ENCODE measurements at places on chromosomes 13 and 19.

GRCh38 chr13:23673354-23673753, 103.1 kb downstream of the TNFRSF19 start:
- DNase-seq, result no peak

GRCh38 chr13:78674638-78675037, 15.7 kb upstream of the OBI1 start:
- no peak for DNase-seq

GRCh38 chr13:36362251-36362650, 16.1 kb upstream of the SPART start:
- DNase-seq, result no peak

- no peak for DNase-seq
Observed at GRCh38 chr13:98386637-98387036, 190.3 kb downstream of the STK24 start.

DNA sequence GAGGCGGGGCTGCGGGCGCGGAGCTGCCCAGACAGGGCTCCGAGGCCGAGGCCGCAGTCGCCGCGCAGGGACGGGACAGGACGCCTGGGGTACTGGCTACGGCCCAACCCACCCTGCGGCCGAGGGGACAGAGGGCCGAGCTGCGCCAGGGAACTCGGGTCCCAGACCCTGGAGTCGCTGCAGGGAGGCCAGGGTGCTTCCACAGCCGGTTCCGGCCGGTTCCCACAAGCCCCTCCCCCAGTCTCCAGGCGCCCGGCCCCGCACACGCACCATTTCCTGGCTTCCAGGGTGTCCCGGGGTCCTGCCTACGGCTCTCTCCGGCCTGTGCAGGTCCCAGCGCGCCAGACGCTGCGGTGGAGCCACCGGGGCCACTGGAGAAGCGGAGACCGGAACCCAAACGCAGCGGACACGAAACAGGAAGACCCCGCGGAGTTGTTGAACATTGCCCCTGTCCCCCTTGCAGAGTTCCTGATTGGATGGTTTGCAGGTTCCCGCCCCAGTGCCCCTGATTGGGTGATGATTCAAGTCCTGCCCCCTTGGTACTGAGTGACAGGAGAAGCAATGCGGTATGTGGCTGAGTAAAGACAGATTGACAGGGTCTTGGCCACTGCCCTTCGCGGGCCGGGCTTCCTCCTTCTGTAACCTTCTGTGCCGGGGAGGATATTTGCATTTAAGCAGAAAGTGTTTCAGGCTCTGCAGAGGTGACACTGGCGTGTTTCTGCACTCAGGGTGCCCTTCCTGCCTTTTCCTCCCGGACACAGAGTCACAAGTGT, at the start of gene ZNF564:
Gene ZNF564, minus strand, starts transcription at position 423 of the 773 bp plus-strand sequence. Its CDS starts 150 bp downstream, at position 273.
- DNase-seq, result peak; percentile 99

- DNase-seq, result no peak
Observed at GRCh38 chr19:41307954-41308449, 2.0 kb upstream of the CCDC97 start.

- no peak for DNase-seq
Observed at GRCh38 chr13:59374691-59375090, 789.0 kb downstream of the DIAPH3 start.

GRCh38 chr13:35838356-35838755, 292.8 kb downstream of the DCLK1 start:
- no peak for DNase-seq

GRCh38 chr19:39125554-39126311, at the start of gene PAK4:
PAK4 (plus strand) TSS chr19:39125786; CDS start chr19:39169554, 43,768 bp downstream.
- peak; percentile 97 for DNase-seq

GRCh38 chr13:78192716-78193115, 274.1 kb upstream of the EDNRB start:
- DNase-seq, result no peak

- DNase-seq, result no peak
Observed at GRCh38 chr19:41735071-41735600, 20.2 kb upstream of the CEACAM6 start.

Data from HL-60 (cell line).